NCI-H187 treated with DMSO at 0.1 percent for 48 hours (cell line): ENCODE measurements at places on chromosomes 7 and 10.

GRCh38 chr7:47074702-47075153 lies 507.2 kb downstream of the TNS3 start:
- DNase-seq, result no peak

GRCh38 chr10:86111902-86112545 lies 254.6 kb downstream of the GRID1 start:
- DNase-seq, result no peak

DNA sequence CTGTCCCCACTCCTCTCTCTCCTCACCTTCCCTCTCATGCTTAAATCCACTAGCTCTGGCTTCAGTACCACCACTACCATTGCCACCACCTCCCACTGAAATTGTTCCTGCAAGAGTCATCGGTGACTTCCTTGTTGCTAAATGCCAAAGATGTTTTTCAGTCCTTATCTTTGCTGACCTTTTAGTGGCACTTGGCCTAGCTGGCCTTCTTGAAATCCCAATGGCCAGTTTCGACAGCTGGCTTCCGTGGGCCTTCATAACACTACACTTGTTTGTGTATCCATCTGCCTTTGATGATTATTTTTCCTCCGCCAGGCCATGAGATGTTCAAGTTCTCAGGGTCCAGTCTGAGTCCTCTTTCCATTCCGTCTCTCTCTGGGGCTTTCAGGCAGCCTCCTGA lies 118.2 kb upstream of the NANOS1 start:
- DNase-seq, result no peak

DNA sequence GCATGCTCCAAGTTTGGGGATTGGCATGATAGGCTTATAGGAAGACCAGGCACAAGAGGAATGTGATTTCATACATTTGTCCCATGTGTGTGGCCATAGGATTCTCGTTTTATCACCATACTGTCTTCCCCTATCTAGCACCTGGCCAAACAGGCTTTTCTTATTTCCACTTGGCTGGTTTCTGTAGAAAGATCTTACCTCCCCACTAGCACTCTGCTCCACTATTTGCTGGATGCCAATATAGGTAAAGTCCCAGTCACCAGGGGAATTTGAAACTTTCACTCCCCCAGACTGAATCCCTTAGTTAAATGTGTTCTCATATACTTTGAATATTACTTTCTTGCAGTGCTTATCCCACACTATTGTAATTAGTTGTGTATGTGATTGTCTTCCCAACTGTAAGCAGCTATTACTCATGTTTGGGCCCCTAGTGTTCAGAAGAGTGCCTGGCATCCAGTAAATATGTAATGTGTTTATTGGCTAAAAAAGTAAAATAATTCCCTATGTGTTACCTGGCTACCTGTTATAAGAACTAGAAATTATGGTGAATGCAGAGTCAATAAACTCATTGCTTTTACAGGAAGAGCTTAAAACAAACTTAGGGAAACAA lies 109.0 kb downstream of the LRMDA start:
- no peak for DNase-seq

DNA sequence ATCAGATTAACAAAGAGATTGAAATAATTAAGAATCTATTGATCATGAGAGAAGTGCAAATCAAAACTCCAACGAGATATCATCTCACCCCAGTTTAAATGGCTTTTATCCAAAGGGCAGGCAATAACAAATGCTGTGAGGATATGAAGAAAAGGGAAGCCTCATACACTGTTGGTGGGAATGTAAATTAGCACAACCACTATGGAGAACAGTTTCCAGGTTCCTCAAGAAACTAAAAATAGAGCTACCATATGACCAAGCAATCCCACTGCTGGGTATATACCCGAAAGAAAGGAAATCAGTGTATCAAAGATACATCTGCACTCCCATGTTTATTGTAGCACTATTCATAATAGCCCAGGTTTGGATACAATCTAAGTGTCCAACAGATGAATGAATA lies 13.8 kb downstream of the FGL2 start:
- DNase-seq, result no peak

DNA sequence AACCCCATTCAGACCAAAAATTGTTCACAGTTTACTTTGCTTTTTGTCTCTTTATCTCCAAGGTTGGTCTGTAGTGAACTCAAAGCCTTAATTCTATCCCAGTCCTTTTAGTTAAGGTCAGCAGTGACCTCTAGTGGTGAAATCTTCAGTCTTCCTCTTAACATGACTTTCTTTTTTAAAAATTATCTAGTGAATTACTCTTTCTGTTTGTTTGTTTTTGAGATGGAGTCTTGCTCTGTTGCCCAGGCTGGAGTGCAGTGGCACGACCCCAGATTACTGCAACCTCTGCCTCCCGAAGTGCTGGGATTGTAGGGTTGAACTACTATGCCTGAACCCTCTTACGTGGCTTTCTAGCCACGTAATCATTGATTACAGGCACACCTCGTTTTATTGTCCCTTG lies 25.0 kb downstream of the ZNF487 start:
- DNase-seq, result no peak

DNA sequence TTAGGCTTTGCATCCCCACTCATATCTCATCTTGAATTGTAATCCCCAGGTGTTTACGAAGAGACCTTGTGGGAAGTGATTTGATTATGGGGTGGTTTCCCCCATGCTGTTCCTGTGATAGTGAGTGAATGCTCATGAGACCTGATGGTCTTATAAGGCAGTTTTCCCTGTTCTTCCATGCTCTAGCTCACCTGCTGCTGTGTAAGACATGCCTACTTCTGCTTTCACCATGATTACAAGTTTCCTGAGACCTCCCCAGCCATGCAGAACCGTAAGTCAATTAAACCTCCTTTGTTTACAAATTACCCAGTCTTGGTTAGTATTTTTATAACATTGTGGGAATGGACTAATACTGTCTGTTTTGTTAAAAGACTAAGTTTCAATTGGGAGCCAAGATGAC lies 35.3 kb upstream of the ZNF92 start:
- DNase-seq, result no peak

GRCh38 chr7:29453021-29453420 lies 110.6 kb upstream of the PRR15 start:
- no peak for DNase-seq

- no peak for DNase-seq
Observed at GRCh38 chr10:93068411-93069244, 5.1 kb upstream of the CYP26A1 start.

- no peak for DNase-seq
Observed at GRCh38 chr7:1601956-1602355, 32.1 kb upstream of the PSMG3 start.

DNA sequence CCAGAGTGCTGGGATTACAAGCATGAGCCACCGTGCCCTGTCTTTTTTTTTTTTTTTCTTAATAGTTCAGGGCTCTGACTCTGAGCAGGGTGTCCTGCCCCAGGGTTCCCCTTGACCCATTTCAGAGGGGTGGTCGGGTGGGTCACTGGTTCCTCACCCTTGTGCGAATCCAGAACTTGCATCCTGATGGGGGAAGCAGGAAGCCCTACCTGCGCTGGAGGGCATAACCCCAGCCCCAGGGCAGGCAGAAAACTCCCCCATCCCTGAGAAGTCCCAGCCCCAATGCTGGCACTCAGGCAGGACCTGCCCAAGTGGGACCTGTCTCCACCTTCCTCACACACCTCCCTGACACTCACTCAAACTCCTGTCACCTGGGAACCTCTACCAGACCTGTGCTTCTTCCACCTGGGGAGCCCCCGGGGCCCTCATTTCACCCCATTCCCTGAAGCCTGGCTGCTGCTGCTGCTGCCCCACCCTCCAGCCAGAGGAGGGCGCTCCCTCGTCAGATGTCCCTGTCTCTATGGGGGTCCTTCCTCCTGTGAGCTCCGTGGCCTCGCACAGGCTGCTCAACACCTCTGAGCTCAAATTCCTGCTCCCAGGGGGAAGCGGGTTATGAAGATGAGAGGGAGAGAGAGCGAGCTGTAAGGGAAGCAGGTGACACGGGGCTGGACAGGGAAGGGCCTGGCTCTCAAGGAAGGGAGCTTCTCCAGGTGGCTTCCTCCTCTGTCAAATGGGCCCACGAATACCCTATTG lies 15.1 kb upstream of the ZNF273 start:
- peak; percentile 71 for DNase-seq

DNA sequence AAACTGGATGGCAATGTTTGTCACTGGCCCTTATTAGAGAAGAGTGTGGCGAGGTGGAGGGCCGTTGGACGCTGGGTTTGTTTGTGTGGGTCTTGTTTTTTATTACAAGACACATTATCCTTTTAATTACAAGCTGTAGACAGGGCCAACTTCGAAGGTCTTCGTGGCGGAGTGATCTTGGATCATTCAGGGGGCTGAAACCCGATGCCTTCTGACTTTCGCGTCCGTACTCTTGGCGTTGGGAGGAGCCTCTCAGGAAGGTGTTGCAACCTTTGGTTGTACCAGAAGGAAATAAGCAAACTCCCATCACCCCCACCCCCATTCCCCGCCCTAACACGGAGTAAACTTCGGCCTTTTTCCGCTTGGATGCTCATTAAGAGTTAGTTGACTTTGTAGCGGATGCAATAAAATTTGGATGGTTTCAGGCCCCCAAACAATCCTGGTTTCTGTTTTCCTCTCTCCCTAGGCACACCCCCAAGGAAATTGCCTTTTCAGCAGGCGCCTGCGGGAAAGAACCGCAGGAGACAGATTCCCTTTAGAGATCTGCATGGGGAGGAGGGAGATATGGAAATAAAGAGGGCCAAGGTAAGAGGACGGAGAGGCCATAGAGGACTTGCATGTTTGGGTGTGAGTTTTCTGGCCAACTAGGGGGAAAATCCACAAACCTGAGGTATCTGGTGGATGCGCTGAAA lies 294.5 kb upstream of the NFE2L3 start:
- peak; percentile 33 for DNase-seq

- DNase-seq, result no peak
Observed at GRCh38 chr10:62946278-62946677, 130.1 kb upstream of the EGR2 start.

DNA sequence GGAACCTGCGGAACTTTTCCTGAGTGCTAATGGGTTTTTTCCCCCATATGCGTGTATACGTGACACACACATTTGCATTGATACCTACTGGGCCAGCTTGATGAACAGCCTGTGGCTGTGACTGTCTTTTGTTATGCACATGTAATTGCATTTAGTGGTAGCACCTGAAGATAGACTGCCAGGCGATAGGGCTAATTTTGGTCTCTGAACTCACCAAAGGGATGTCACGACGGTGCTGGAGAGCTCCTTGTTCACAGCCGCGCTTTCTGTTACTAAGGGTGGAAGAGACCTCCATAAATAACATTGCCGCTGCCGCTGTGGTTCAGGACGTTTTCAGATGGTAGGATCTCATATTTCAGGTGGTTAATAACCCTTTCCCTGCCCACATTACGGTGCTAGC lies 133.2 kb downstream of the CAMK1D start:
- peak; percentile 28 for DNase-seq

GRCh38 chr10:3850999-3851937 lies 66.3 kb upstream of the KLF6 start:
- DNase-seq, result no peak

DNA sequence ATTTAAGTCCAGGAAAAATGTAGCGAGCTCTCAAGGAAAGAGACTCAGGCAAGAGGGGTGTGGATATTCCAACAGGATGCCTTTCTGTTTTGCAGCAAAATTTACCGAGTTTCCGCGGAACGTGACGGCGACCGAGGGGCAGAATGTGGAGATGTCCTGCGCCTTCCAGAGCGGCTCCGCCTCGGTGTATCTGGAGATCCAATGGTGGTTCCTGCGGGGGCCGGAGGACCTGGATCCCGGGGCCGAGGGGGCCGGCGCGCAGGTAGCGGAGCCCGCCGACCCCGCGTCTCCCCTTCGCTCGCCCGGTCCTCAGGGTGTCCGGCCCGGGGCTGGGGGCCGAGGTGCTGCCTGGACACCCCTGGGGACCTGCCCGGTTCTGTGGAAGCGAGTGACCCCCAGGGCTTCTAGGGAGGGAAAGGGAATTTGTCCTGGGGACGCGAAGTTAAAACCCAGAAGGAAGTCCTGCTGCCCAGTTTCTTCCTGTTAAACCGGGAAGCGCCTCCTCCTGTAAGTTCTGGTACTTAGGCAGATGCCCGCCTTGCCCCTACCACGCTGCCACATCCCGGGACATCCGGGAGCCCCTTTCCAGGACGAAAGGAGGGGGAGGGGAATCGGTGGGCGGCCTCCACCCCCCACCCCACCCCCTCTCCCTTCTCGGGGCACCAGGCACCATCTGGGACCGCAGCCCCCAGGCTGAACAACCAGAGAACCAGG lies 2.5 kb downstream of the VSTM2A start:
- no peak for DNase-seq

GRCh38 chr7:101169838-101170551 lies 4.6 kb upstream of the VGF start:
- no peak for DNase-seq

- DNase-seq, result no peak
Observed at GRCh38 chr10:95440756-95441546, 120.2 kb downstream of the SORBS1 start.

- DNase-seq, result no peak
Observed at GRCh38 chr10:78972160-78972946, 96.4 kb upstream of the ZMIZ1 start.

GRCh38 chr7:93779115-93779514 lies 111.4 kb downstream of the TFPI2 start:
- DNase-seq, result no peak

DNA sequence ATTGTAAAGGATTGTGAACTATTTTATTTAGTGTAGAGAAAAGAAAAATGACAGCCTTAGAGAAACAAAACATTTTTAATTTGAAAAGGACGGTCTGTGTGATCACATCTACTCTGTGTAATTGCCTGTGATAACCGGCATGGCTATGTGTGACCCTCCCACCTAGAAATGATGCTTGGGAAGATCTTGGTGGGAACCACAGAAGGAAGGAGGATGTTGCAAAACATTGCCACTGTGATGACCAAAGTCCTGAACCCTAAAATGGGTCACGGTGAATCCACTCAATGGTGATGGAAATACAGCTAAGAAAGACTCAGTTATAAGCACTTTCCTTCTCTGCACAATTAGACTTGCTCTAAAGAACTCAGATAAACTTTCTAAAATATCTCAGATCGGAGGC lies 221.3 kb upstream of the FRMD4A start:
- no peak for DNase-seq

DNA sequence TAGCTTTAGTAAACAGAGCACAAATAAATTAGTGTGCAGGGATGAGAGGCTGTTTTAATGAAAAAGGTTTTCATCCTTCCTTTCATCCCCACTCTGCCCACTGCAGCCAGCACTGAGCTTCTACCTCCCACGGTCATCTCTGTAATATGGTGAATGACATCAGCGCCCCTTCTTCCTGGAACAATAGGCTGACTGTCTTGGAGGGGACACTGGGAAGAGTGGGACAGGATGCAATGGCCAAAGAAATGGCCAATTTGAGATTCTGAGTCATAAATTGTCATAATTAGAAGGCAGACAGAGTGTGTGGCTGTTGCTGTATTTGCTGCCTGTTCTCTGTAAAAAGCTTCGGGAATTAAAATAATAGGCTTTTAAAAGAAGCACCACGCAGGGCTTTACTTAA lies 126.7 kb upstream of the CALN1 start:
- no peak for DNase-seq

DNA sequence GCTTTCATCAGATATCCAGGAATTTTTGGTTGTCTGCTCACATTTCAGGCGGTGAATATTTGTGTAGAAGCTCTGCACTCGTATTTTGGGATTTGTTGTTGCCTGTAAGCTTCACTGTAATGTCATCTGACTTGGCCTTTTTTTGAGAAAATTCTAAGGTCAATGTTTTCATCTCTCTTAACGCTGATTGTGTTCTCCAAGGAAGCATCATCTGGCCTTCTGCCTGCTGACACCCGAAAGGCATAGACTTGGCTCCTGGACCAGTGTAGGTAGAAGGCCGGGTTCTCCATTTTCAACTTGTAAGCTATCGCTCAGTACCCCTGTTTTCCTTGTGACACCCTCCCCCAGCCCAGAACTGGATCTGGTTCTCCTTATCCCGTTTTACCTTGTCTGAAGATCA lies 44.2 kb downstream of the SLC13A1 start:
- DNase-seq, result no peak
